ENCODE measurements at places on chromosomes 1 and 21.

- no peak for DNase-seq
Measured at GRCh38 chr1:55359611-55360010, 144.4 kb upstream of the USP24 start.

DNA sequence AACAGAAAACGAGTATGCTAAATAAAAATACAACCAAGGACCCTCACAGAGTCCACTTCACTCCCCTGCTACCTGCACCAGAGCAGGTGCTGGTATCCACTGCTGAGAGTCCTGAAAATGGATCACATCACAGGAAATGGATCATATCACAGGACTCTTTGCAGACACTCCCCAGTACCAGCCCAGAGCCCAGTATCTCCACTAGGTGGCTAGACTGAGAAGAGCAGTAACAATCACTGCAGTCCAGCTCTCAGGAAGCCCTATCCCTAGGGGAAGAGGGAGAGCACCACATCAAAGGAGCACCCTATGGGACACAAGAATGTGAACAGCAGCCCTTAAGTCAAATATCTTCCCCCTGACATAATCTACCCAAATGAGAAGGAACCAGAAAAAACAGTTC lies 28.0 kb downstream of the AGBL4 start:
- DNase-seq: no peak

DNA sequence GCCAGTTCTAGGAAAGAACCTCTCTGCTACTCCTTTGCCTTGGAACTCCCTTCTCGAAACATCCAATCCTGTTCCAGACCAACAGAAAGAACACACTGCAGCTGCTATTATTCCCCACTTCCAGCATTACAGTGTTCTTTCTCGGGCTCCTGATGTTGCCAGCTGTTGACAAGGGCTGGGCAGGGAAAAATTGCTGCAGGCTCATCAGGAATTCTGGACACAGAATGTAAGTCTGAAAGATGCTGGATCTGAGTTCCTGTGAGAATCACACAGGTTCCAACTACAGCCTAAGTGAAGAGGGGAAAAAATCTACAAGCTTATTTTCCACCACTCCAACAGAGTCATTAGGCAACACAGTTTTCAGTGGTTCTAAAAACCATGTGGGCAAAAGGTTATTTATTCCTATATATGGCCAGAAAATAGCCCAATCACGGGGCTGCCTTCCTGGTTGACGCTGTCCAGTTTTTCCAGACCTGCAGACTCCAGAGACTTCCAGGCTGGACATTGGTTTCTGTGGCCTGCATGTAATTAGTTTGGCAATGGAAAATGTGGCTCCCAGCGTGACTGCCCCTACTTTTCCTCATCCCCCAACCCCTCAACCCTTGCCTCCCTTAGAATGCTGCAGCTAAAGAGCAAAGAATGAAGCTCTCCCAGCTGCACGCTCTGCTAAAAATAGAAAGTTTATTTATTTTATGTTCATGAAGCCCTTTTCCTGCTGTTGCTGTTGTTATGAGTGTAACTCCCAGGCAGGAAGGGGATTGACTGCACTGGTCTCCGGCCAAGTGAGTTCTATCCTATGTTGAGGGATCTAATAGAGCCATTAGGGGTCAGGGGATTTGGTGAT lies 8.3 kb upstream of the KIAA0040 start:
- DNase-seq: no peak

DNA sequence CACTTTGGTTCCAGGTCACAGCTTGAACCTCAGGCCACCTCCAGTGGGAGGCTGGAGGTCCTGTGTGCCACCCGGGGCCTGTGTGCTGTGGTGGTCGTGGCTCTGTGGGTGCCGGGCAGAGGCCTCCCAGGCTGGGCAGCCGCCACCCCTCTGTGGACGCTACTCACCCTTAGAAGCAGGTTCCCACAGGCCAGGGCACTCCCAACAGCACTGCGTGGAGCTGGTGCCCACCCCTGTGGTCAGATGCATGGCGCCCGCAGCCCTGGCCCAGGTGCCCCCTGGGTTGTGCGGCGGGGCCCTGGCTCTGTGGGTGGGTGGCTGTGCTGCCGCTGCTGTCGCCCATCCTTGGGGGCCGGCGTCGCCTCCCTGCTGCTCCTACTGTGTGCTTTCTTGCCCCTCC lies 39.7 kb downstream of the SKI start:
- no peak for DNase-seq

DNA sequence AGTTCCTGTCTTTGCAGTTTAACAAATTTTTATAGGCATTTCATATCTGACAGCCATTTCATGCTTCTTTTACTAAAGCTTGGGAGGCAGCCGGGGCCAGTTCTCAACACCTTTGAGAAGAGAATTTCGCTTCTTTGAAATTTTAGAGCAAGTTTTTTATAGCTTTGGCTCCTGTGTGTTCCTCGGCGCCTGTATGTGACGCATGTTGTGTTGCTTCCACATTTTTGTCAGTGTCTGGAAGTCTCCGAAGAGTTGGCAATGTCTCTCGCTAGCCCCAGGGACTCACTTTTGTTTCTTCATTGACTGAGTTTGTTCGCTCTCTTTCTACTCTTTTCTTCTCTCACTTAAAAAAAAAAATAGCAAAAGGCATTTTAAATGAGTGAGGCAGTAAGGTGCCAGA lies 386.9 kb upstream of the PLXNA2 start:
- no peak for DNase-seq

DNA sequence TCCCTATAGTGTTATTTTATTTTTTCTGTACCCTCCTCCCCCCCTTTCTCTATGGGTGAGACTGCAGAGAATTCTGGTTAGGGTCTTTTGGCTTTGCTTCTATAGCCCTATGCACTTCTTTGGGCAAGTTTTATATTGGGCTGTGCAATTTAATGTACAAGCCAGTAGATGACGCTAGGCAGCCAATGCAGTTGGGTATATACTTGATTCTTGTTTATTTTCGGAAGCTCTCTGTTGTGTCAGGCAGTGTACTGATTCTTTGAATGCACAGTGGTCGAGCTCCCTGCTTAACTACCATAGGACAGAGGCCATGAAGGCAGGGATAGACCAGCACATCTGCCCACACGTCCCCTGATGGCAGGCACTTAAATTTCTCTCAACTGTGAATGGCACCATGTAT lies 34.1 kb upstream of the GPR52 start:
- no peak for DNase-seq

DNA sequence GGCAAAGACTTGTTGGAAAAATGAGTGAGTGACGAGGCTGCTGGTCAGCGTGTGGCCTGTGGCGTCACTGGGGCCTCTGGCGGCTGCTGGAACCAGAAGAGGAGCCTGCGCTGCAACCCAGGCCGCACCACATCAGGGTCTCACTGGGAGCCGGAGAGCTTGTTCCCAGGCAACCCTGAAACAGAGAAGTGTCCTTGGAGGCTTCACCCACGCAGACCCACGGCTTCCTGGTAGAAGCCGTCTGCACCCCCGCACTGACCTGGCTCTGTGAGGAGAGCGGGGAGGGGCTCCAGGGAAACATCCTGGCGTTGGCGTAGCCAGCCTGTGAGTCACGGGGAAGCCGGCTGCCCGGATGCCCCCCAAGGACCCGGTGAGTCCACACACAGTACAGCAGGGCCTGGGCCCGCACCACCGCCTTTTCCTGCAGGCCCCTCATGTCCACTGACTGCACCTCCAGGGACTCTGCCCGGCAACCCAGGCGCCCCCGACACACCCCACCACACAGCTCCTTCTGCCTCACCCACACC lies 57.4 kb downstream of the COL6A1 start:
- no peak for DNase-seq

DNA sequence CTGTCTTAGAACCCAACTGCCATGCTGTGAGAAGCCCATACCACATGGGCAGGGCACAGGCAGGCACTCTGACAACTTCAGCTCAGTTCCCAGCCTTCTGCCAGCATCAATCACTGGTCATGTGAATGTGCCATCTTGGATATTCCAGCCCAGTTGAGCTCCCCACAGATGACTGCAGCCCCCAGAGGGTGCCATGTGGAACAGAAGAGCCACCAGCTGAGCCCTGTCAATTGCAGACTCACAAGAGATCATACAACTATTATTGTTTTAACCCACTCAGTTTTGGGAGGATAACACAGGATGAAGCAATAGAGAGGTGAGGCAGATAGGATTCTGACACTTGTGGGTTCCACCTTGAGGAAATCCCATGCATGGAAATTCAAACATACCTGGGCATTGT lies 78.4 kb upstream of the ZBTB40 start:
- no peak for DNase-seq

DNA sequence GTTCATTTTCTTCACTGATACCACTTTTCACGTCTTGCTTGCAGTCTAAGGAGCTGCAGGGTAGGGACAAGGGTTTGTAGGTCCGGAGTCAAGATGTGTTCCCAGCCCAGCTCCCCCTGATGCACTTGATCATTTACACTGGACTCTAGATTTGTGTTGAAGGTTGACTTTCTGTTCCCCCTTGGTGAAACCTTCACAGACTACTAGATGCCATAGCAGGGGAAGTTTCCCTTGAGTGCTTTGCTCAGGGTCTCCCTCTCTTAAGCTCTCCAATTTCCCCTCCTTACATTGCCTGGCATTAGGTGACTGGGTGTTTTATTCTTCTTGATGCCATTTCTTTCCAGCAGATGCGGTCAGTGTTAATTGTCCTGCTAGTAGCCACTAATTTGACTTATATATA lies 8.0 kb upstream of the RAB3GAP2 start:
- no peak for DNase-seq

- no peak for DNase-seq
Measured at GRCh38 chr1:35936838-35937237, 5.9 kb downstream of the AGO3 start.

DNA sequence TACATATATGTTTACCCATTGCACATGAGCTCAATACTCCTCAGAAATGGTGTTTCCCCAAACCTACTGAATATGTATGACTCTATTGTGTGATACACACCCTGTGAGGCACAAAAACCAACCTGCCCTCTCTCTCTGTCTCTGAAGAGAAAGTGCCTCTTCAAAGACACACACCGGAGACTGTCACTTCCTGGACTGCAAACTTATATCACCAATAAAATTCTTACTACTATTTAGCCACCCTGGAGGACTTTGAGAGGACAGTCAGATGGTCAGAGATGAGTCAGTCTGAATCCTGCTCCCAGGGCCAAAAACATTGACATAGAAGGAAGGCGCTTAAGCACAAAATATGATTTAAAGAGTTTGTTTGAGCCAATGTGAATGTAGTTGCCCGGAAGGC lies 110.4 kb downstream of the PPIAL4G start:
- DNase-seq: no peak

GRCh38 chr1:229064320-229065168 lies 206.4 kb upstream of the RAB4A start:
- no peak for DNase-seq

- no peak for DNase-seq
Measured at GRCh38 chr21:14844001-14844400, 220.8 kb downstream of the NRIP1 start.

- DNase-seq: no peak
Measured at GRCh38 chr1:4973341-4973740, 318.9 kb downstream of the AJAP1 start.

GRCh38 chr1:91877574-91878208 lies 8.3 kb downstream of the TGFBR3 start:
- DNase-seq: no peak

- DNase-seq: no peak
Measured at GRCh38 chr1:113233441-113233840, 156.9 kb upstream of the MAGI3 start.

DNA sequence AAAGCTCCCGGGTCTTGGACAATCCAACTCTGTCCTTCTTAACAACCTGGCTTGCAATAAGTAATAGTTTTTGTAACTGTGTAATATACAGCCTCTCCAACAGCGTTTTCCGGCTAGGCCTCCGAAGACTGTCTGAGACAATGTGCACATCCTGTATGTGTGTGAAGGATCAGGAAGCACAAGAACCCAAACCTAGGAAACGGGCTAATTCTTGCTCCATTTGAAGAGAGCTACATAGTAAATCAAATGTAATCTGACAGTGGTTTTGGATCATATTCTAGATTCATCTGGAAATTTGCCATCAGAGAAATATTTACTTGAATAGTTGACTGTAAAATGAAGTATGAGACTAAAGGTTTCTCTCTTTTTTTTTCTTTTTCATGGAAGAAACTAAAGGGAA lies 1.2 kb downstream of the GPR52 start:
- DNase-seq: no peak

DNA sequence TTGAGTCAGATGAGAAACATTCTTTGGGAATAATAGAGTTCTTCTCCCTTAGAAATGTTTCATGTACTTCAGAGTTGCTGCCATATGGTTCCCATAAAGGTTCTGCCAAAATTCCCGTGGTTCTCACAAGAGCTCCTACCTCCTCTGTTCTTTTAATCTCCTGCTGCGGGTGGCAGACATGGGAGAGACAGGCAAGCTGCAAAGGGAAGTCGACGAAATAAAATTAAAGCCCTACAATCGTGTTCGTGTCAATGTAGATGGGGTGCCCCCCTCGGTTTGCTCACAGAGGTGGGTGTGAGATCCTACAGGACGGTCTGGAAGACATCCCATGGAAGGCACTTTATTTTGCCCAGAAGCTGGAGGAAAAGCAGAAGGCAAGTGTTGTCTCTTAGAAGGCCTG lies 276.0 kb downstream of the RWDD3 start:
- DNase-seq: no peak

- DNase-seq: no peak
Measured at GRCh38 chr1:70093250-70093975, 112.0 kb downstream of the LRRC40 start.

GRCh38 chr1:31605908-31606427 lies 11.5 kb upstream of the HCRTR1 start:
- DNase-seq: no peak

DNA sequence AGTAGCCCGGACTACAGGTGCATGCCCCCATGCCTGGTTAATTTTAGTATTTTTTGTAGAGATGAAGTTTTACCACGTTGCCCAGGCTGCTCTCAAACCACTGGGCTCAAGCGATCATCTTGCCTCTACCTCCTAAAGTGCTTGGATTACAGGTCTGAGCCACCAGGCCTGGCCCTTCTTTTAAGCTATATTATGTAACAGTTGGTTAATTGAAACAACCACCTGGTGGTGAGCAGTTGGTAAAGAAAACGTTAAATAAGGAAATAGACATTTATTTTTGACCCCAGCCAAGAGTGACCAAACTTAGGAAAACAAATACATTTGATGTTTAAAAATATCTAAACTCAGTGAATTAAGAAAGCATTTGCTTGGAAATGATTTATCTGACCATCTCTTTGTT lies 12.1 kb upstream of the PDC start:
- DNase-seq: no peak

Measured in hematopoietic multipotent progenitor cell treated with erythropoietin and hydrocortisone succinate and interleukin-3 and kit ligand, for 17 days (in vitro differentiated cells).